Sigmoid colon (tissue), 7 donors: ENCODE measurements at places on chromosomes 11 and 22.

GRCh38 chr22:24975125-24975640 is 22.7 kb downstream of the KIAA1671 start:
- DNase-seq, result no peak

DNA sequence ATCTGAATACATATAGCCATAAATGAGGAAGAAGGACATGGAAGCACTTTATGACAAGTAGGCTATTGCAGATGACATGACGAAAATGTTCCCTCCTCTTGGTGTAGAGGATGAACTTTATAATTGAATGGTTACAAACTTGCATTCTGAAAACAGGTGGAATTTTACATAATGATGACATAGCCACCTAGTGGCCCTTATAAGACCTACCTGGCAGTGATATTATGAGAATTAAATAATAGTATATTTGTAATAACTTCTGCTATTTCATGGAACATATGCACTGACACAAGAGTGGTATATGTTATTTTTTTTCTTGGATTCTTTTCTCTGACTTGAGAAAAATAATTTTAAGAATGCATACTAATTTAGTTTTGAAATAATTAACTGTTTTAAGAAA is 22.9 kb downstream of the TRIM22 start:
- DNase-seq, result no peak

- DNase-seq, result no peak
Observed at GRCh38 chr22:36234919-36235318, 4.4 kb downstream of the APOL2 start.

GRCh38 chr11:105192115-105192514 is 52.5 kb upstream of the CARD18 start:
- no peak for DNase-seq

DNA sequence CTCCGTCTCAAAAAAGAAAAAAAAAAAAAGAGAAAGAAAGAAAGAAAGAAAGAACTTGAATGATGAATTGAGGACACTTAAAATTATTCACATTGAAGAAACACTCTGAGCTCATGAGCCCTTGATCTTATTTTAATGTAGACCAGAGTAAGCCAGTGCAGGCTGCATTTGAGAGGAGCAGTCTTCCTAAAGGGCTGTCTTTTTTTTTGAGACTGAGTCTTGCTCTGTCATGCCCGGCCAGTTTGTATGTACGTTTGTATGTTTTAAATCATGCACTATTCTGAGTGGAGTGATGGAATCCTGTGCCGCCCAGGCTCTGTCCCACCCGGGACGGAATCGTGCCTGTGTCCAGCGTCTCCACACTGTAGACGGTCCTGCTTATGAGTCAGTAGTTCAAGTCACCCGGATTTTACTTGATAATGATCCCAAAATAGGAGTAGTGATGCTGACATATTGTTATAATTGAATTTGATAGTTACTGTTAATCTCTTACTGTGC is 9.6 kb downstream of the FGF4 start:
- DNase-seq, result no peak
